Panc1 (cell line): ENCODE measurements at places on chromosomes 3 and 15. TPM values are rescaled to one million over a fixed set of nuclear protein-coding genes. Genes with fewer than 3 reads are reported as not detected.

GRCh38 chr15:48324949-48325348 is 6.3 kb upstream of the DUT start:
- DNase-seq, result no peak

DNA sequence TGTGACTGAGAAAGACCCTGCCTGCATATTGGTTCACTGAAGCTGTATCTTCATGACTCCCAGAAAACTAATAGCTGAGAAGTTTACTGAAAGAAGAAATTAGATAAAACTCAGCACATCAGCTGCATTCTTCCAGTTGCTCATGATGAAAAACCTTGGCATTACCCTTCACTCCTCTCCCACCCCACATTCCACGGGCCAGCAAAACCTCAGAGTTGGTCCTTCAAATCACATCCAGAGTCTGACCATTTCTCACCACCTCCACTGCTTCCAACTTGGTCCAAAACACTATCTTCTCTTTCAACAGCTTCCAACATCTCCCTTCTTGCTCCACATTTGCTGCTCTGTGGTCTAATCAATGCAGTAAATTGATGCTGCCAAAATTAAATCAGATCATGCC is 97.1 kb downstream of the CD47 start:
- DNase-seq, result no peak

GRCh38 chr15:43143203-43143941 is 10.0 kb downstream of the TMEM62 start:
- no peak for DNase-seq

- no peak for DNase-seq
Observed at GRCh38 chr3:184633237-184633579, 71.6 kb downstream of the EPHB3 start.

DNA sequence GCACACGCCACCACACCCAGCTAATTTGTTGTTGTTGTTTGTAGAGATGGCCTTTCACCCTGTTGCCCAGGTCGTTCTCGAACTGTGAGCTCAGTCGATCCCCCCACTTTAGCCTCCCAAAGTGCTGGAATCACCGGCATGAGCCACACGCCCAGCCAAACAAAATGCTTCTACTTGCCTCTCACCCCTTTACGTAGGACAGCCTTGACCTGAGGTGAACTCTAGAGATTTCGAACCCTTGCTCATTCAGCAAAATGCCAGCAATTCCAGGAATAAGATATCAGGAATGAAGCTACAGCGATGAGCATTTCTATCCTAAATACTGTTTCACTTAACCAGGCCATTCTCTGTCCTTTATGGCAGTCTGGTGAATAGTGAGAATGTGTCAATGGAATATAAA is 135.0 kb downstream of the LRRK1 start:
- DNase-seq, result no peak

DNA sequence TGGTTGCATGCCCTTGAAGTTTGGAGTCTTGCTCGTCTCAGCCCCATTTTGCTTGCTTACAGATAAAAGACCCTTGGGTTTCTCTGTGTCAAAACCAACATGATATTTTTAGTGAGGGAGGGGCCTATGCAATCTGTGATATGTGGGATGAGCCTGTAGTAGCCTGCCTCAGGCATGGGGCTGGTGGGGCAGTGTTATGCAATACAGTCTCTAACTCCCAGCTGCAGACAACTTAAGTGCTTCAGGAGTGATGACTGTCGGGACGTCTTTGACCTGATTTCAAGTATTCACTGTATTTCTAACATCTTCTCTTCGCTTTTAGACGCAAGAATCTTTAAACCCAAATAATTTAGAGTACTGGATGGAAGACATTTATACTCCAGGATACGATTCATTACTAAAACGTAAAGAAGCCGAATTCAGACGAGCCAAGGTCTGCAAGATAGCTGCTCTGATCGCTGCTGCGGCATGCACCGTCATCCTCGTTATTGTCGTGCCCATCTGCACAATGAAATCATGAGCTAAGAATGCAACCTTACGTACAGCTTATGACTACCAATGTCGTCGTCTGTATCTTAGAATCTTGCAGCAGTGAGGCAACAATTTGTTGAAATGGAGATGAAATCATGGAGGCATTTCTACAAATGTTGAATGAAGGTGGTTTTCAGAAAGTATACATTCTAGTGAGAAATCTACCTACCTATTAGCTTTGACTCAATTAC is 35.9 kb downstream of the MINAR1 start:
- no peak for DNase-seq

- DNase-seq, result peak; percentile 52
Observed at GRCh38 chr15:22968366-22968765, 11.8 kb downstream of the CYFIP1 start.

GRCh38 chr3:132382267-132382666 is 35.0 kb upstream of the DNAJC13 start:
- no peak for DNase-seq

DNA sequence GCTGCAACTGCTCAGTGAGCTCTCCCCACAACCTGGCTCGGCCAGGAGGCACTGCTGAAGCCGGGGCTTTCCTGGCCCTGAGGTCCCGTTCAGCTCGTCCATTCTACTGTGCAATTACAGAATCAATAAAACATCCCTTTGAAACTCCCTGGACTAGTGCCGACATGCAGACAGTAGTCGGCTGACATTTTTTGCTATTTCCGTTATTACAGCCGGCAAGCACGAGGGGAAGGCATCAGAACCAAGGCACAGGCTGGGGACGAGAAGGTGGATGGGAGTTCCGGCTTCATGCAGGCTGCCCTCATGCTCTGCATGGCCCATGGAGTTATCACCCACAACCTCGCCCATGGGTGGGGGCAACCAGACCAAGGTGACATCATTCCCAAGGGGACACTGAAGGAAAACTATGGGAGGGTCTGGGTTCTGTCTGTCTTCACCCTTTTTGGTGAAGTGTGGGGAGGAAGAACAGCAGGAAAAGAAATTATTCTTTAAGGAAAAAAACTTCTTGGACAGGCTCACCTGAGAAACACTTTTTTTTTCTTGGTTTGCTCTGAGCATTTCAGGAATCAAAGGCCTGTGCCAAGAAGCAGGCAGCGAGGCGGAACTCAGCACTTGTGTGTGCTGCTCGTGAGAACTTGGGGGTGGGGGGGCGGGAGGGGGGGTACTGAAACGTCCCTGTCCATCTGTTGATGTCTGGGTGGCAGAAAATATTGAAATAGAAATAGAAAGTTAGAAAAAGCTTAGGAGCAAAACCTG is 154.5 kb downstream of the FOXP1 start:
- no peak for DNase-seq

GRCh38 chr3:157500232-157500631 is 3.0 kb downstream of the VEPH1 start:
- DNase-seq, result no peak

GRCh38 chr15:39153058-39153714 is 427.7 kb upstream of the THBS1 start:
- no peak for DNase-seq

GRCh38 chr3:151537726-151538125 is 76.9 kb upstream of the IGSF10 start:
- DNase-seq, result no peak

- DNase-seq, result no peak
Observed at GRCh38 chr3:69930564-69930963, 69.0 kb upstream of the SAMMSON start.

DNA sequence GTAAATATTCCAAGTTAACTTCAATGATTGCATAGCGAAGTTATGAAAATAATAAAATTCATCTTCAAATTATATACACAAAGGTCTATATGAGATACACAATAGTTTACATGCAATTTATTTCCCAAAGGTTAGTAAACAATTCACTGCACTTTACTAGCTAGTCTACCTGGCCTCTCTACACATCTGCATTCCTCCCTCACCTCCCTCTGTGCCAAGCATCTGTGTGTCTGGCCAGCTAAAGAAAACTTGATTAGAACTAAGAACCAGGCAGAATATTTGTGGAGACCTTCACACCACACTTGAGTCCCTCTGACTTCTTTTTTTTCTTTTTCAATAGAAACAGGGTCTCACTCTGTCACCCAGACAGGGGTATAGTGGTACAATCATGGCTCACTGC is 61.4 kb downstream of the LRRFIP2 start:
- no peak for DNase-seq

GRCh38 chr3:53665608-53666425 is 171.4 kb downstream of the CACNA1D start:
- DNase-seq, result no peak

DNA sequence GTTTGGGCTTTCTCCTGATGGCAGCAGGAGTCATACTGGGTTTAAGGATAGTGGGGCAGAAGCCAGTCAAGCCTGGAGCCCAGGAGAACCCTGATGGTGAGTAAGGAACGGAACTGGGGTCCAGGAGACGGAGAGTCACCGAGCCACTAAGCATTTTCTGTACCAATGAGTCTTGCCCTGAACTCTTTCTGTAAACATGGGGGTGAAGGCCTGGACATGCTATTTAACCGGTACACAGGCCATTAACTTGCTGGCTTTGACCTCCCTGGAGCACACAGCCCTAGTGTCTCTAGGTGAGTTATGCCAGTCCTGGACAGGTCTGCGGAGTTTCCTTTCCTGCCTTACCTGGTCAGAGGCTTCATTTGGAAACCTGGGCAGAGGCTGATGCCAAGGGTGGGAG is 3.9 kb downstream of the SLC6A6 start:
- no peak for DNase-seq

GRCh38 chr15:97941572-97941971 is 18.9 kb upstream of the ARRDC4 start:
- DNase-seq, result no peak

- no peak for DNase-seq
Observed at GRCh38 chr3:197305854-197306253, 7.4 kb upstream of the DLG1 start.

DNA sequence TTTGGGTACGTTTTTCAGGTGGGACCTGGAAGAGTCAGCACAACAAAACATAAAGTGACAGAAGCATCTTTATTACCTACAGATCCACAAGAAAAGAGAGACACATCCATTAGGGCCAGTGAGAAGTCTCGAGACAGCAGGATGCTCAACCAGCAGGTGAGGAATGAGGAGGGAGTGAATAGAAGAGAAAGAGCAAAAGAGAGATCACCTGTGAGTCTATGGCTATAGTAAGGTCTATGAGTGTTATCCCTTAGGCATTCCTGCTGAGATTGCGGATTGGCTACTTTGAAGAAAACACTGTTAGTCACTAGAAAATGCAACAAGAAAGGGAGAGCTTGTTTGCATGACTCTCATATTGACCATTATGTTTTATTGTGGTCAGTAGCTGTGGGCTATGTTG is 1556.2 kb upstream of the GBE1 start:
- no peak for DNase-seq

GRCh38 chr15:84606653-84607120 is 5.9 kb downstream of the ZSCAN2 start:
- no peak for DNase-seq

DNA sequence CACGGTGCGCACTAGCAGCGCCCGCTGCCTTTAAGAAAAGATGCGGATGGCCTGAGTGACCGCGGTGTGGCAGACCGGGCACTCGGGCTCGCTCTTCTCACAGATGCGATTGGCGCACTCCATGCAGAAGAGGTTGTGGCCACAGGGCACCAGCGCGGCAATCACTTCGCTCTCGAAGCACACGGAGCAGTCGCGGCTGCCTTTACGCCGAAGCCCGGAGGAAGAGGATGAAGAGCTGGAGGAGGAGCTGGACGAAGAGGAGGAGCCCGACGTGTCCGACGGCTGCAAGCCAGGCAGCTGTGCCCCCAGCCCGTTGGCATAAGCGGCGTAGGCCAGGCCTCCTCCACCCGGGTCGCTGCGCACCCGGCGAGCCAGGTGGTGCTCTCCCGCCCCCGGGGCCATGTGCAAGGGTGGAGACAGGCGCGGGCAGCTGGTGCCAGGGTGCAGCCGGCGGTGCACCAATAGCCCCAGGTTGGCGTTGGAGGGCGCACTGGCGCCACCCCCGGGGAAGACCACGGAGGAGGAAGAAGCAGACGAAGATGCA is 2.6 kb downstream of the MEX3B start:
- DNase-seq, result no peak

Gene TMEM108
- 0.41 TPM for total RNA-seq

Gene FGF7
- not detected for total RNA-seq

Gene ALG1L2
- total RNA-seq, result 0.33 TPM

Gene THRB
- 3.9 TPM for total RNA-seq

Gene VIPR1
- 0.41 TPM for total RNA-seq
